ENCODE measurements at places on chromosomes 7 and 10.

DNA sequence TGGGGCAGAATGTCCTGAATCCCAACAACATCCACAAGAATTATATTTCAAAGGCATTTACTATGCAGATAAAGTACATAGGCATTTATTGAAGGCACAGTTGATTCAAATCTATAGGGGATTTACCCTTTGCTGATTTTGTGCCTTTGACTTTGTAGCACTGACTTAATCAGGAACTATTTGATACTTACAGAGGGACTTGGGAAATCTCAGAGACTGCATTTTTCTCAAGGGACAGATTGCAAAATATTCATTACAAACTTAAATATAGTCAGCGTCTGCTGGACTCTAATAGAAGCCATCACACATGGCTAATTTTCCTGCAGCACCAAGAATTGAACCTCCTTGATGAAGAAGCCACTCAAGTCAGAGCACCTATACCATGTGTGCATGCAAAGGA, 44.9 kb downstream of the FAS start:
- no peak for DNase-seq

- no peak for DNase-seq
Observed at GRCh38 chr10:61640856-61641255, 21.9 kb upstream of the CABCOCO1 start.

GRCh38 chr7:137656227-137656849, 190.4 kb downstream of the DGKI start:
- peak; percentile 90 for DNase-seq

- peak; percentile 80 for DNase-seq
Observed at GRCh38 chr10:76558996-76559891, 1078.4 kb downstream of the KCNMA1 start.

GRCh38 chr10:12697764-12698163, 303.7 kb downstream of the CCDC3 start:
- DNase-seq, result no peak

DNA sequence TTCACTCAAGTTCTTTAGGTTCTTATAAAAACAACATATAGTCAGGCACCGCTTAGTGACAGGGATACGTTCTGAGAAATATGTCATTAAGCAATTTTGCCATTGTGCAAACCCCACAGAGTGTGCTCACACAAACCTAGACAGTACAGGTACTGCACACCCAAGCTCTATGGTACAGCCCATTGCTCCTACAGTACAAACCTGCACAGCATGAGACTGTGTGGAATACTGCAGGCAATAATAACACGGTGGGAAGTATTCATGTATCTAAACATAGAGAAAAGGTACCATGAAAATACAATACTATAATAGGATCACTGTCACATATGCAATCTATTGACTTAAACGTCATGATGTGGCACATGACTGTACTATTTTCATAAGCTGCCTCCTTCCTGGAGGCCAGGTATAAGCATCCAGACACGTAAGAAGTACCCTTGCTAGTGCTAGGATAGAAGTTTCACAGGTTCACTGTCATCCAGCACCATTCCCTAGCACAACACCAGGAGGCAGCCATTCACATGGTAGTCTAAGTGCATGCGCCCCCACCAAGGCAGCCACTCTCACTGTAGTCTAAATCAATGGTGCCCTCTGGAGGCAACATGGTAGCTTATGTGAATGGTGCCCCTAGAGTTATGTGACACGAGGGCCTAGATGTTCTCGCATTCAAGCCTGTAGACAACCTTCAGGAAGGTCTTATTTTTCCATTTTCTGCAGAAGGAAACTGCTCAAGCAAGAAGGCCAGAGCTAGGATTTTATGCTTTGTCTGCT, 98.5 kb downstream of the ARHGAP22 start:
- peak; percentile 30 for DNase-seq

GRCh38 chr7:45071528-45071927, 17.2 kb downstream of the NACAD start:
- DNase-seq, result no peak

DNA sequence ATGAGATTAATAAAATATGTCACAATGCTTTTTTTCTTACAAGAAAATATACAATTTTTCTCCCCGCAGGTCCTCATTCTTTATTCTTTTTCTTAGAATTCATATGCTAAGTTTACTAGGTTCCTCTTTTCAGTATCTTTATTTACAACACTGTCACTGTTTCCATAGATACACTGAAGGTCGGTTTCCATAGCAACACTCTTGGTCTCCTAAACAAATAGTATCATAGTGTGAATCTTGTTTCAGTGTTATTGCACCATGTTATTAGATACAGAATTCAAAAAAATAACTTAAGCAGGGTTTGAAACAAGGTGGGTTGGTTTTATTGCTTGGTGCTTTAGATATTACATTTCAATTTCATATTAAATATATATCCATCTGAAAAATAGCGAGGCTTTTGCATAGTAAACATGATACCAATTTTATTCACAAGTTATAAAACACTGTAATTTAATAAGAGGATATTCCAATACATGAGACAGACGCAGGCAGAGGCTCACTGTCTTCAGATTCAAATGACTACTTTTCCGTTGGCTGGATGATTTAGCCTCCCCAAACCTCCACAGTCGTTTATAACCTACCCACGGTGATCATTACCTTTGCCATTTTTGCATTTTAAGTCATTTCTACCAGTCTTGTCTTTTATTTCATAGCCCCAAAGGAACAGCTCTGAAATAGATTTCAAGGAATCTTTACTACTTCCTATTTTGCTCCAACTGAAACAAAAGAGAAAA, 88.9 kb upstream of the KLF6 start:
- DNase-seq, result peak; percentile 80

DNA sequence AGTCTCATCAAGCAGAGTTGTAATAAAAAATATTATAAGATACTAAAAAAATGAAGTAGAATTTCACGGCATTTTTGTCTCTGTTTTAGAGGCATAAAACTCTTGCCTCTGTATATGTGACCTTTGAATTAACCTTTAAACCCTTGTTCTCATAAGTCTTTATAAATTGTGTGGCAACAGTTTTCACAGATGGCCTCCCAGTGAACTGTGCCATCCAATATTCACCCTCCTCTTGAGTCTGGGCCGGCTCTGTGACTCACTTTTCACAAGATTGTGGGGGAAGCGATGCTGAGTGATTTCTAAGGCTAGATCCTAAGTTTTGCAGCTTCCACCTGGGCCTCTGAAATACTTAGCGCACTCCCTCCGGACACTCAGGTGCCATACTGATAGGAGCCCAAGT, 4.6 kb upstream of the USP6NL start:
- peak; percentile 47 for DNase-seq

DNA sequence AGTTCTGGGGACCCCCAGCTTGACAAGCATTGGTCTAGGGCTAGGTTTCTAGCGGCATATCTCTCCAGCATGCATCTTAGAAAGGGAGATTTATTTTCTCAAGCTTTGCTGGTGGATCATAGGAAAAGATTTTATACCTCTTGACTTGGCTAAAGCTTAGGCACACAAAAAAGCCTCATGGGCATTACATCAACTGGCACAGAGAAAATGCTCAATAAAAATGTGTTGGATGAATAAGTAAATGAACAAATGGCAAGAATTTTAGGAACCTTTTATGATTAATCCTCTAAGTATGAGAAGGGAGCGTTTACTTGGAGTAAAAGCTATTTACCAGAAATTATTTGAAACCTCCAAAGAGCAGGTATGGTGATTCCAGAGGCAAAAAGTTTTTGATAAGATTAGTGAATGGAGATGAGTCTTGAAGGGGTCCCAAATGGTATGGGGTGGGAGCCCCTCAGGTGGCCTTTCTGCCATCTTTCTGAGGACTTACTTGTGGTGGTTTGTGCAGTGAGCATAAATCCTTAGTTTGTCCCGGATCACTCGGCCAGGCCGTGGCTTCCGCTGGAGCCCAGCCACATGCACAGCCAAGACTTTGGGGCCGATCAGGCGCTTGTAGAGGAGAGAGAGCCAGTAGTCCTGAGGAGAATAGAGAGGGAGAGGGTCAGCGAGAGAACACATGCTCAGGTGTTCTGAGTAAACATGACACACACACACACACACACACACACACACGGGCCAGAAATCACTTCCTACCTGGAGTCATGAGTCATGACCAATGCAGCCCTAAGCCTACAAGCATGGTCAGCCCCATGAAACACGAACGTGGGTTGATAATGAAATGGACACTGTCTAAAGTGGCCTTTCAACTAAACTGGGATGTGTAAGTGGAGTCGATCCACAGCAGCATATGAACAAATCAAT, 43.1 kb upstream of the HPS1 start:
- DNase-seq, result peak; percentile 59

DNA sequence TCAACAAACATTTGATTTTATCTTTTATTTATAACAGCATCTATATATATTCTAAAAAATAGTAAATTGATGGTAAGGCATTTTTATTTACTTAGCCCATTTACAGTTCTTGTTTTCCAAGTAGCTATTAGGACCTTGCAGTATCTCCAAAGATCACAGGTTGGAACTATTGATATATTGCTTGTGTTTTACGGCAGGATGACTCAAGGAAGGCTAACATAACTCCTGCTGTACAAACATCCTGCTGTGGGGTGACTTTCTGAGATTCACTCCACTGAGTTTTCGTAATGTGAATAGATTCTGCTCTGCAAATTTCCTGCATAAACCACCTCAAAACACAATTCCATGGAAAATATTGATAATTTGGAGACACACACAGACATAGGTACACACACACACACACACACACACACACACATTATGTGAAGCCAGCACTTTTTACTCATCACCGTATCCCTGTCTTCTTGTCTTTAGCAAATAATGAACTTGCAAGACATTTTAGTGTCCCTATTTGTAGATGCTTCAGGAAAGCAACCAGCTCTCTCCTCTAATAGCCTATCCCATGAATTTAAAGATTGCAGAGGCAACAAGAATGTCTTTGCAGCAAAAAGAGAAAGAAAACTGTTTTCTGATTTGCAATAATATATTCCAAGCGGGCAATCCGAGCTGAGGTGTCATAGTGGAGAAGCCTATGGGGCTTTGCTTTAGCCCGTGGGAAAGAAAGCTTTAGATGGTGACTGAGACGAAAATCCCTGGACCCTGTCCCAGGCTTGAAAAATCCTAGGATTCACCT, 722 bp downstream of the AGR2 start:
- no peak for DNase-seq

DNA sequence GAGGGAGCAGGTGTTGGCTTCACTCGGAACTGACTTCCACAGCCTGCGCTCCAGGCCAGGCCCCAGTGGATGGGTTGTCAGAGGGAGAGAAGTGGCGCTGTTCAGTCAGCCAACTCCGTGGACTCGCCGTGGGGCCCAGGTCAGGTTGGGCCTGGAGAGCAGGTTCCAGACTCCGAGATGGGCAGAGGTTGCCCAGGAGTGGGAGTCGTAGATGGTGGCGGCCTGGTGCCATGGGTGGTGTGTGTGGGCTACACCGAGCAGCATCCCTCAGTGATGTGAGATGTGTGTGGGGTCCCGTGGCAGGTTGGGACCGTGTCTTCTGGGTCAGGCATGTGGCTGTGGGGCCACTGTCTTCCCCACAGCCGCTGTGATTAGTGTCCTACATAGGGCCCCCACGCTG, 10.4 kb downstream of the ZNF316 start:
- DNase-seq, result no peak

DNA sequence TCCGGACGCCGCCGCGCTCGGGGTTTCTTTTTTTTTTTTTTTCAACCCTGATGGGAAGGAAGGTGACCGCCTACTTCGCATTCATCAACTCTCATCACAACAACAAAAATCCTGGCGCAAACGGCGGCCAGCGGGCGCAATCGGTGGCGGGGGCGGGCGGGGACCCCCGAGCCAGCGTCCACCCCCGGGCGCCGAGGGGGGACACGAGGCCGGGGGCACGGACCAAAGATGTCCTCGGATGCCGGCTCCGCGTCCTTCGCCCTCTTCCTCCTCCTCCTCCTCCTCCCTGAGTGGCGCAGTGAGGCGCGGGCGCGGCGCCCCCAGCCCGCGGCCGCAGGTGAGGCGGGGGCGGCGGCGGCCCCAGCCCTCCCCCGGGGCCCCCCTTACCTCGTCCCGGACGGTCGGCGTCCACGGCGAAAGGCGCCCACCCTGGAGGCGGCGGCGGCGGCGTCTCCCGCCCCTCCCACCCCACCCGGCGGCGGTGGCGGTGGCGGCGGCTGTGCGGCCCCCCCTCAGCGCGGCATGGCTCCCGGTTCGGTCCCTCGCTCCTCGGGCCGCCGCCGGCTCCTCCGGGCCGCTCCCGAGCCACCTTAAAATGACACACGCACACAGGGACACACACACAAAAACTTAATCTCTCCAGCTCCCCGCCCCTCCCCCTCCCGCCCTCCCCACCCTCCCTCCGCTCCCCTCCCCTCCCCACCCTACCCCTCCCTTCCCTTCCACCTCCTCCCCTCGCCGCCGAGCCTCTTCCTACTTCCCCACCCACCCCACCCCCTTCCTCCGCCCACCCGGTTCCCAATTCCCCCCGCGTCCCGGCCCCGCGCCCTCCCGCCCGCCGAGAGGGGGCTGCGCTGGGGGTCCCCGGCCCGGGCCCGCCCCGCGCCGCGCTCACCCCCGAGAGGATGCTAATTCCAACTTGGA, at the start of gene CTBP2:
Gene CTBP2, minus strand, starts transcription at position 632 of the 924 bp plus-strand sequence.
- DNase-seq, result peak; percentile 74

GRCh38 chr10:103193820-103194529, 903 bp upstream of the NT5C2 start:
- peak; percentile 52 for DNase-seq

GRCh38 chr10:86613905-86614304, 40.4 kb upstream of the OPN4 start:
- peak; percentile 42 for DNase-seq

- no peak for DNase-seq
Observed at GRCh38 chr7:32153006-32153405, 82.8 kb upstream of the PDE1C start.

GRCh38 chr10:17335065-17335464, 107.0 kb downstream of the VIM start:
- DNase-seq, result peak; percentile 92

DNA sequence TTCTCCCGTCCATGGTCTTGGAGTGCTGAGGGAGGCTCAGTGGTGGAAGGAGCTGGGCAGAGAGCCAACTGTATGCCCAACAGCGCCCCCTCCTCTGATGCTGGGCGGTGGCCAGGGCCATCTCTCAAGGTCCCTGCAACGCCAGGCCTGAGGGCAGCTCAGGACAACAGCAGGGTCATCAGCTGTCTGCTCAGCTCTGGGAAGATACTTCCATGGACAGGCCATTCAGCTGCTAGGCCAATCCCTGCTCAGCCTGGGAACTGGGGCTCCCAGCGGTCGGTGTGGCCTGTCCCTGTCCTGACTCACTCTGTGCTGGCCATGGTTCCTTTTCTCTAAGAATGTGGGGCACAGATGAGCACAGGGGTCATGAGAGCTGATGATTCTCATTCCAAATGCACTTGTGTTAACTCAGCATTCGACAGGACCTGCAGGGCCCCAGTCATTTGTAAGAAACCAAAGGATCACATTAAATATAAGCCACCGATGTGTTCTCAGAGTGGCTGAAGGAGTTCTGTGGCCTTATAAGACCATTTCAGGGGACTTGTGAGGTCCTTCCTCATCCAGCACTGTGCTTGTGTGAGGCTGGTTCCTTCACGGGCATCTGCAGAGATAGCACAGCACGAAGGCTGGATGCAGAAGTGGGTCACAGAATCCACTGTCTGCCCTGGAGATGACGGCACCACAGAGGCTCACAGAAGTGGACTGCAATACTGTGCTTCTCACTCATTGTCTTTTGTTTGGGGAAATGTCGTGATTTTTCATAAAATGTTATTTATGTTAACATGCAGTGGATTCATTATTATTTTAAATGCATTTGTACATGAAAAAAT, 73.0 kb downstream of the ADCY1 start:
- no peak for DNase-seq
